ENCODE measurements at places on chromosomes 4 and X.

DNA sequence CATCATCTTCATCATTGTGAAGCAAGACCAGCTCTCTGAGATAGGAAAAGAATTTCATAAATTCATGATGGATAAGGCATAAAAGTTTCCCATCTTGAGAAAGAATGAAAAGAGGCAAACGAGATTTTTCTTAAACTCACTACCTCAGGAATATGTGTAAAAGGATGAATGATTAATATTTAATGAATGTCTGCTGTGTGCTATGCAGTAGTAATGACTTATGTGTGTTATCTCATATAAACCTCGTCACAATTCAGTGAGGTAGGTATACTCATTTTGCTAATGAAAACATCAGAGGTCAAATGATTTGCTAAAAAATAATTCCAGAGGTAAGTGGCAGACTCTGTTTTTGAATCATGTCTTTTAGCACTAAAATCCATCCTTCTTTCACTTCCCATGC is 42.6 kb upstream of the GYPA start:
- DNase-seq: no peak

DNA sequence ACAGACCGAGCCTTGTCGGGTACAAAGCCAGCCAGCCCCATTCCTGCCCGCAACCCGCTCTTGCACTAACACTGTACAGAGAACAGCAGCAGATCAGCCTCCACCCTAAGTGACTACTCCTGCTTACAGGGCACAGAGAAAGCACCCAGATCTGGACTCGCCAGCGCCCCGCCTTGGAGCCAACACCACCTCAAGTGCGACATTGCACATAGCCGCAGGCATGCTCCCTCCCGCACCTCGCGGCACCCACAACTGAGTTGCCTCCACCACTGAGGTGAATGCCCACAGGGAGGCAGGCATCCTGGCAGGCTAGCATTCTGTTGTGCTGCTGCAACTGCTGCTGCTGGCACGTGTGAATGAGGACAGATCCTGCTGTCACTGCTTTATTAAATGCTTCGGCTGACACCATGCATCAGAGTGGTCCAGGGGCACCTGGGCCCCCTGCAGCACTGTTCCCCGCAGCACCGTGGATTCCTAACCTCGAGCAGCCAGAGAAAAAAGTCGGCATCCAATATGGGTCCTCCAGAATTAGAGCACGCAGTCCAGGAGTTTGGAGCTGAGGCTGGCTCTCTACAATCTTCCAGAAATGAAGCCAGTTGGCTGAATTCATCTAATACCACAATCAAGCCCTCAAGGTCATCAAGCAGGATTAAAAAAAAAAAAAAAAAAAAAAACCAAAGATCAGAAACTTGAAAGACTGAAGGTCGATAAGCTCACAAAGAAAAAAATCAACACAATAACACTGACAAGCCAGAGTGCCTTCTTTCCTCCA is 352.9 kb downstream of the GASK1B start:
- DNase-seq: no peak

DNA sequence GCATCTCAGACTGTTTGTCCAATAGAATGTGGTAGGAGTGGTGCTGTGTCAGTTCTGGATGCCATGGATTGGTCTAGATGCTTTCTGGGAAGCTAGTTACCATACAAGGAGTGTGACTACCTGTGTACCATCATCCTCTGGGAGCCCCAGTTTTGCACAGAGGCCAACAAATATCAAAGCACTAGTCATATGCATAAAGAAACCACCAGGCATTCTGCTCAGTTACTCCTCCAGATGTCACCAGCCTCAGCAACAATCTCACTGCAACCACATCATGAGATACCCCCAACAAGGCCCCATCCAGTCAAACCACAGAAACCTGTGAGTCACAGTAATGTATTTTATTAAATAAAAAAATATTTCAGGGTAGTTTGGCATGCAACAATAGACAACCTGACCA is 435.8 kb upstream of the CPEB2 start:
- DNase-seq: no peak

DNA sequence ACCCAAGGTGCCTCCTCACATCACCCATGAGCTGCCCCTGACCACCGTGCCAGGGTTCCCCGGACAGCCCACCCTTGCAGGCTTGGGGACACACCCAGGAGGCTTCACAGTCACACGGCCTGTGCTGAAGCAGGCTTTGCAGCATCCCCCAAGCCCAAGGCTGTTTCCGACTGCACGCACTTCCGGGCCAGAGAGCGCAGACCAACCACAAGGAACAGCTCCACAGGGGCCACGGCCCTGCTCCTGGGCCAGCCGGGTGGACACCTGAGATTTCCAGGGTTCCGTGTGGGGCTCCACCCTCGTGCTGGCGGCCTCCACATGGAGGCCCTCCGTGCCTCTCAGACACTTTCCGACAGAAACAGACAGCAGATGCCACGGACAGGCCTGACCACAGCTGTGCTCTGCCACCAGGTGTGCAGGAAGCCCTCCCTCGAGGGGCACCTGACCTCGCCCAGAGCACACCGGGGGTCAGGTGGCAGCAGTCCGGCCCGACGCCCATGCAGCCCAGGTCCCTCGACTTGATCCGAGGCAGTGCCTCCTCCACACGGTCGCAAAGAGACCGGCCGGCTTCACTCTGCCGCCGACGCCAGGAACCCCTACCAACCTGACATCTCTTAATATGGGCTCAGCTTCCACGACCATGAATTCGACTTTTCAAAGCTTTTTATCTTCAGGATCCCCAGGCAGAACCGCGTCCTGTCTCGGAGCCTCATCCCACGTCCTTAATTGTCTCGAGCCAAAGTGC is 8.0 kb downstream of the CTBP1 start:
- no peak for DNase-seq
